HuH-7.5 (cell line): ENCODE measurements at places on chromosomes 4 and X.

GRCh38 chr4:78951862-78952472 is 12.7 kb upstream of the PAQR3 start:
- no peak for DNase-seq

- no peak for DNase-seq
These were observed 152.9 kb downstream of the POLA1 start for GRCh38 chrX:24846550-24847150.

DNA sequence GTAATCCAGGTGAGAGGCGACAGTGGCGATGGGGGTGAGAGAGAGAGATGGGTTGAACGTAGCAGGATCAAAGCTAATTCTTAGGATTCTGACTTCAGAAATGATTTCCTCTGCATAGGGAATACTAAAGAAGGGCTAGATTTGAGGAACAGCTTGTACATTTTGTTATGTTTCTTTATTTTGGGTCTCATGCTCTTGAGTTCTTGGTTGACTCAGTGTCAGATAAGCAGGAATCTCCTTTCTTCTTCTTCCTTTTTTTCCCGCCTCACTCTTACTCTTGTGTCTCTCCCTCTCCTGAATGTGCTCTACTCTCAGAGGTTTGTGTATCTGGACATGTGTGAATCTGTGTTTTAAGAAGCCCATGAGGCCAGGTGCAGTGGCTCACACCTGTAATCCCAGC is 36.4 kb downstream of the FAM193A start:
- DNase-seq = no peak

GRCh38 chr4:102008711-102009110 is 218.2 kb downstream of the BANK1 start:
- no peak for DNase-seq

DNA sequence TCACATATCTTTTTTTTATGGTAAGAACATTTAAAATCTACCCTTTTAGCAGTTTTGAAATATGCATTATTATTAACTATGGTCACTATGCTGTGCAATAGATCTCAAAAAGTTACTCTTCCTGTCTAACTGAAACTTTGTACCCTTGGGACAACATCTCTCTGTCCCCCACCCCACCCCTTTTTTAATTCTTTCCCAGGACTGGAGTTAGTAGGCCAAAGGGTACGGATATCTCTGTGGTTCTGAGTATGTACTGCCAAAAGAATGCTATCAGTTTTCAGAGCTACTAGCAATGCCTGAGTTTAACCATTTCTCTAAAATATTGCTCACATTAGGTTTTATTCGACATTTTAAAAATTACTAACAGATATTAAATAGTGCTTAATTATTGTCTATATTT is 4.7 kb upstream of the FAM241A start:
- no peak for DNase-seq
